ENCODE measurements at places on chromosomes 2 and 18. TPM values are rescaled to one million over a fixed set of nuclear protein-coding genes. Genes with fewer than 3 reads are reported as not detected.

The FAP gene
- total RNA-seq = 40.7 TPM

The ALPI gene
- not detected for total RNA-seq

The ERFE gene
- 4.2 TPM for total RNA-seq

The KCNG2 gene
- total RNA-seq = 1.9 TPM

The FSHR gene
- total RNA-seq = not detected

The CFAP65 gene
- total RNA-seq = not detected

The SP140L gene
- 4.9 TPM for total RNA-seq

The PAIP2B gene
- 0.67 TPM for total RNA-seq
